Activated CD8-positive, alpha-beta memory T cell treated with anti-CD3 and anti-CD28 coated beads, Interleukin-2, amount 50 U/mL, for 4 hours (primary cell): ENCODE measurements at places on chromosomes 13 and 19.
A peak's percentile ranks its signal among the peaks of the same experiment; 100 is the strongest.

GRCh38 chr13:110213461-110214074 is 93.4 kb downstream of the COL4A1 start:
- no peak for DNase-seq

DNA sequence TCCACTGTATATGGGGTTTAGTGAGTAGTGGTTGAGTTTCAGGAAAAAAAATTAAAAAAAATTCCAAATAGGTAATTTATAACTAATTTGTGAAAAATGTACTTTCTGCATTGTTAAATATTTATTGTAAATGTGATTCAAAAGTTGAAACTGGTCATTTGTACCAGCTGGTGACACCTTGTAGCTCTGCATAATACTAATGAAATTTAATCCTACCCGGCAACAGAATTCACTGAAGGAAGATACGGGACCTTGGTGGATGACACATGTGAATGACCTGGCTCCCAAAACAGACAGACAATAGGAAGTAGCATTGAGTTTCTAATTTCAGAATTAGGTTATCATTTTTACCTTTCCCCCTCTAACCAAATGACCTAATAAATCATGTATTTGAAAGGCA is 73.8 kb downstream of the SLITRK6 start:
- no peak for DNase-seq

DNA sequence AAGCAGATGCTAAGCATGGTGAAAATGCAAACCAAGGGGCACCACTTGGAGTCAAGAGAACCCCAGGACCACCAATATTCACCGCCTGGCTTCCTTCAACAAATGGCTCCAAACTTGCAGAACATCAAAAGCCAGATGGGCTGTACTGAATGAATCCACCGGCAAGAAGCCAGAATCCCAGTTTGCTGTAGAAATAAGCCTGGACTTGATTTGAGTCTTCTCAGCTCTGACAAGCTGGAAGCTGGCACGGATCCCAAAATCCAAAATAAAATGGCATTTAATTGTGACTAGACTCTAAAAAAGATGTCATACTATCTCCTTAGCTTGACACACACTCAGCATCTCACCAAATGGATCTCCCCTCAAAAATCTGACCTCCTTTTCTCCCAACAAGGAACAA is 11.9 kb downstream of the EFNB2 start:
- no peak for DNase-seq

DNA sequence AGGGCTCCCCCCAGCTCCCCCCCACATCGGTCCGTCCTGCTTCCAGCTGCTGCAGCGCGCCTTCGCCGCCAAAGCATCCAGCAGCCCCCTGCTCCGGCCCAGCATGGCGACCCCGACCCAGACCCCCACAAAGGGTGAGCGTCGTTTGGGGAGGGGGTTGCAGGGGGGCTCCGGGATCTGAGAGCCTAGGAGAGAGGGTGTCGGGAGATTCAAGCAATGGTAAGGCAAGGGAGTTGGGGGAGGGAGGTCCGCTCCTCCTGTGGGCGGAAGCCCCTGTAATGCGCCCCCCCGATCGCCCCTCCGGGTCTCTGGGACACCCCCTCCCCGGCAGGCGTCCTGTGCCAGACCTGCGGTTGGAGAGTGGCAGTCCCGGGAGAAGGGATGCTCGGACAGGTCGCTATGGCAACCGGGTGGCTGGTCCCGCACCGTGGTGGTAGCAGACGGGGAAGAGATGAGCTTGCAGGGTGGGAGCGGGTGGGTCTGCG is at the start of gene FXYD7:
Gene FXYD7, plus strand, starts transcription at position 25 of the 485 bp plus-strand sequence. Its CDS starts 79 bp downstream, at position 104.
- peak; percentile 28 for DNase-seq

DNA sequence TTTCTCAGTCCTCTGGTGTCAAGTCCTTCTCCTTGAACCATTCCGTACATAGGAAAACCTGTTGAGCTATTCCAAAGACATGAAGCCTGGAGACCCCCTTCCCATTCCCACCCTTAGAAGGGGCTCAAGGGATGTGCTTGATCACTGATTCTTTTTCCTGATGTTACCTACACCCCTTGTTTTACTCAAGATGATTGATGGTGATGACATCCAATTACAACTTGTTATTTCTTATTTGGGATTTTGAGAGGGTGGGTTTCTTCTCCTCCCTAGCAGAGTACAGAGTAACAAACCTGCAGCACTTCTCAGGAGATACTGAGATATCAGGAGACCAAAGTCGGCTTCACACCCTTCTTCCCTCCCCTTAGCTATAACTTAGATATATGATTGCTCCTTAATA is 6.7 kb upstream of the RPS19 start:
- no peak for DNase-seq

DNA sequence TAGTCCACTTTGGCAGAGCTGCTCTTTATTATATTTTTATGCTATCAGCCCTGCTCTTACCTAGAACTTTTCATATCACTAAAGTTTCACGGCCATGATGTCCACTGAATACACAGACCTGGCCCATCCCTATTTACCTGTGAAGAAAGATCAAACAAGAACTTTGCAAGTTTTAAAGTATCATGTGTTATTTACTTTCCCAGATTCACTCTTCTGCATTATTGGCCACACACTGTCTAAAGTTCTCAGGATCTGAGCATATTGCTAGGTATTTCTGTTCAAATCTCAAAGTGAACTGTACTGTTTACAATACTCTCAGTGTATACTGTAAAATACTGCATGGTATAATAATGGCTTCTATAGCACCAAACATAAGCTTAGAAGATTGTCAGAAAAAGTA is 405.2 kb downstream of the KLF12 start:
- no peak for DNase-seq

DNA sequence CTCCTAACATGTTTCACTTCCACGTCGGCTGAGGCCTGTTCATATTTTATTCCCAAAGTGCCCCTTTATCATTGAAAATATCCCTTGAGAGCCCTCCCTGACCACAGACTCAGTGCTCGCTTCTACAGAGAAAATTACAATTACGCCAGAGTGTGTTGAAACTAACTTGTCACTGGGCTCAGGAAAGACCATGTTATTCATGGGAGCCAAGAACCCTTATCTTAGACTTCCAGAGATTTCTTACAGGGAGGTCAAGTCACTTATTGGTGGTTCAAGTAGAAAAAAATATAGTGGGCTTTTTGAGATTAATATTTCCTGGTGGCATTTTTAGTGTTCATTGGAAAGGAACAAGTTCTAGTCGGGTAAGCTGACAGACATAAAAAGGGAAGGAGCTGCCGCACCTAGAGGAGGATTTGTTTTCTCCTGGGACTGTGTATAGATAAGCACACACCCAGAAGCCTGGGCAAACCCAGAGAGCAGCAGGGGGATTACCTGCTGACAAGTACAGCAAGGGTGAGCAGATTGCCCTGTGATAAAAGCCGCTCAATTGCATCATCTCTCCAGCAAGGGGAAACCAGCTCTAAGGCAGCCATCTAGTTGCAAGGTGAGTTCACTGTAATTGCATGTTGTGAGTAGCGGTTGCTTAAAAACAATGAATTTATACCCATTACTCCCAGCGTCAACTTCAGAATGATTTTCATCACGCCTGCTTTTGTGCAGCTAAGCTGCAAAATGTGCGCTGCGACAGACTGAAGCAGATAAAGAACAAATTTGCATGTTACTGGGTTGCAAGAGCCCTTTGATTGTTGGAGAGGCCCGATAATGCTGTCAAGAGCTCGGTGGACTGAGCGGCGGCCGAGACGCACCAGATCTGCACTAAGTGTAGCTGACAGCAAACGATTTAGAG is 46.2 kb downstream of the DCT start:
- DNase-seq, result no peak
